ENCODE measurements at places on chromosomes 12 and 14.

- no peak for DNase-seq
Measured at GRCh38 chr14:96792003-96792402, 5.2 kb upstream of the VRK1 start.

- DNase-seq: no peak
Measured at GRCh38 chr12:2177751-2178150, 125.0 kb downstream of the CACNA1C start.

- DNase-seq: no peak
Measured at GRCh38 chr12:128763395-128763794, 60.4 kb downstream of the SLC15A4 start.

GRCh38 chr12:121676190-121676589 is 6.7 kb upstream of the MORN3 start:
- no peak for DNase-seq

GRCh38 chr14:50215416-50215815 is 16.0 kb downstream of the SOS2 start:
- no peak for DNase-seq

DNA sequence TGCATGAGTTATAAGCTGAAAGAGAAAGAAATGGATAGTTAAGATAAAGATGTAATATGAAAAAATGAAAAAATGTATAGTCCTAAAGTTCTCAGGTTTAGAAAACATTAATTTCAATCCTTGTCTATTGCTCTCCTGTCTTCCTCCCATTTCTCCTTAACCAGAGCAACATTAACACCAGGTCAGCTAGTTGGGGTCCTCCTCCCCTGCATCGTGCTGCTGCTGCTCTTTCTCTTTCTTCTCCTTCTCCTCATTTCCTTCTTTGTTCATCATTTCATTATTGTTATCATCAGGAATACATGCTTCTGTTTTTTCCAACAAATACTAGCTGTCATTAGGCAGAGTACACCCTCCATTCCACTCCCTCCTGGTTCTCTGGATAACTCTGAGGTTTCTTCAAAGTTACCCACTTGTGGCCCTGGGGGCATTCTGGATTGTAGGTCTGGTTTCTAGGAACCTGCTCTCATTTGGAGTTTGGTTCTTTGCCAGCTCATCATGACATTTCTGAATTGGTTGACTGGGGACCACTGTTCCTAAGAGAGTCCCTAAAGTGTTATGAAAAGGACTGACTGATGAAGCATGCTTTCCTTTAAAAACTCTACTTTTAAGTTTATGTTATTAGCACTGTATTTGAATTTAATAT is 17.0 kb downstream of the ACSS3 start:
- no peak for DNase-seq

- peak; percentile 63 for DNase-seq
Measured at GRCh38 chr12:115870510-115870909, 407.0 kb downstream of the MED13L start.

DNA sequence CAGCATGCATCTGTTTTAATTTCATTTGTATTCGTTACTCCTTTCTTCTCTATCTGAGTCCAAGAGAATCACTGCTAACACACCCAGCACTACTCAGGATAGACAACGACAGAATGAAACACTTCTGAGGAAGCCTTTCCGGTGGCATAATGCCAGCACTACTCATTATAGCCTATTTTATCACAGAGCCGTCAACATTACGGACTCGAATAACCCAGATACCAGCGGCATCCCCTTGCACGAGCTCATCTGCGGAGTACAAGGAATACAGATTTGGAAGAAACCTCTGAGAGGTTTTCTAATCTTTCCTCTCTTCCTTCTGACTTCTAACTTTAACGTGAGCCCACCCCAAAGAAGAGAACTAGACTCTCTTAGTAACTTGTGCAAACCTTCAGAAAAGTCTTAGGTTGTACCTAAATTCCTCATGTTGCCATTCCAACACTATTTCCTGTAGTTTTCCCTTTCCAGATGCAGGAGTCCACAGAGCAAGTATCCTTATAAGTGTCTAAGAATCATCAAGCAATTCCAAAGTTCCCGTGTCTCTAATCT is 248.1 kb downstream of the APAF1 start:
- DNase-seq: no peak

DNA sequence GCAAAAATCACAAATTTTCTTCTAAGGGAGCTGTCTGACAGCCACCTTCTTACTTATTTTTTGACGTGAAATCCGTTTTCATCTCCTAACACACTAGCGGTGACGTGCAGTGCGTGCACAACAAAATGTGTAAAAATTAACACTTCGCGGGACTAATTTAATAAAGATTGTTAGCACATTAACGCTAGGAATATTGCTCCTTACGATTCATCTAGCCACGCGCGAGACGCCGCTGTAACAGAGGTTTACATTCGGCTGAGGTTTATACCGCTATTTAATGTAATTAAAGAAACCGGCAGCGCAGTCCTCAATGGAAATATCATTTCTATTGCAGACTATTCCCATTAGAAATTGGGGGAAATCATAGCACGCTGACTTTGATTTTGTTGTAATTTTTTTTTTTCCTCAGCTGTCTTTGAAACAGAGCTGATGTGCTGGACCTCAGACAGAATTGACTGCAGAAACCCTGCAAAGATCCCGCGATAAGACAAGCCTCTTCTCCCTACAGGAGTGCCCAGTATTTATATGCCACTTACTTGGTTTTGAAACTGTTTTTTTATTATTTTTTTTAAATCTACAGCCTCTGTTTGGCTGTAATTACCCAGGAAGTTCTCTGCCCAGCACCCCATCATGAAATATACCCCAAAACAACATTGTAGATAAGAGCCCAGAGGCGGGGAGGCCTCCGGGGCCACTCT is 31.2 kb downstream of the BCL11B start:
- no peak for DNase-seq

DNA sequence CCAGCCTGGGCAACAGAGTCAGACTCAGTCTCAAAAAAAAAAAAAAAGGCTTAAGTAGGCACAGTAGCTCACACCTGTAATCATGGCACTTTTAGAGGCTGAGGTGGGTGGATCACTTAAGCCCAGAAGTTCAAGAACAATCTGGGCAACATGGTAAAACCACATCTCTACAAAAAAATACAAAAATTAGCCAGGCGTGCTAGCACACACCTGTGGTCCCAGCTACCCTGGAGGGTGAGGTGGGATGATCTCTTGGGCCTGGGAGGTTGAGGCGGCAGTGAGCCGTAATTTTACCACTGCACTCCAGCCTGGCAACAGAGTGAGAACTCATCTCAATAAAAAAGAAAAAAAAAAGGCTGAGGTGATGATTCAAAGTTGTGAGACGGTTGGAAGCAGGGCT is 9.1 kb upstream of the RESF1 start:
- no peak for DNase-seq

GRCh38 chr12:52924764-52925716 is 20.2 kb upstream of the KRT8 start:
- no peak for DNase-seq

- DNase-seq: no peak
Measured at GRCh38 chr14:21063479-21063878, 5.9 kb downstream of the RNASE8 start.
